ENCODE measurements at places on chromosomes 6 and 20.

GRCh38 chr6:168852376-168852884 lies 401.2 kb downstream of the THBS2 start:
- DNase-seq = no peak

GRCh38 chr6:144150710-144151657 lies 667 bp downstream of the STX11 start:
- peak; percentile 39 for DNase-seq

DNA sequence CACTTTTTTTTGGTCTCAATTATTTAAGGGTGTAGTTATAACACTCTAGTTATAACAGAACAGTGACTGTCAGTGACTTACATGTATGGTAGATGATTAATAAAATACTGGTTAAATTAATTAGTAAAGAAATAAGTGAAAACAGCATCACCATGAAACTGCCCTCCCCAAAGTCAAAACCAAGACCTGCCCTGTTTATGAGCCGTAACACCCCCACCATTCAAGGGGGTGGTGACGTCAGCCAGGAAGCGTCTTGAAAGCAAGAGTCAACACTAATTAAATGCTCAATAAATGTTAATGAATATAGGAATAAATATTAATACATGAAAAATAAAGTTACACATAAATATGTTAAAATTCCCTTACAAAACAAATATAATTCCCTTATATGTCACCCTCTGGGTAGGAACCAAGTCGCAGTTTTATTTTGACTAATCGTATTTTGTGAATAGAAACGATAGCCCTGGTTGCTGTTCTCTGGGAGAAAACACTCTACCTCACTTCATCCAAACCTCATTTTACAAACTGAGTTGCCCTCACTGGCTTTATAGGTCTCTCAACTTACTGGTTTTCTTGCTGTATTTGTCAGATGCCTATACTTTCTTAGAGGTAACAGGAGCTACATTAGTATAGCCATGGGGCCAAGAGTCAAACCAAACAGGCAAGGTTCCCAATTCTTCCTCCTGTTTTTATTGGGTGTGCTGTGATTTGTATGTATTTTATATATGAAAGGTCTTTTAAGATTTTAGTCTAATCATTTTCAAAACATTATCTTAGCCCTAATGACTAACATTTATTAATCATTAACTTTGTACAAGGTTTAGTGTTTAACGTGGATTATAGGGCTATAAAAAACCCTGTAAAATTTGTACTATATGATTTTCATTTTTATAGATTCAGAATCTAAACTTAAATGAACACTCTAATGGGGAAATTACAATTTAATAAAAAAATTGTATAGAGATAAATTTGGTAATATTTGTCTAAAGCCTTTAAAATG lies 227.9 kb upstream of the IRAK1BP1 start:
- no peak for DNase-seq

- no peak for DNase-seq
Measured at GRCh38 chr20:17940224-17940971, 28.2 kb downstream of the SNX5 start.

GRCh38 chr6:71040043-71040442 lies 83.2 kb upstream of the B3GAT2 start:
- DNase-seq = no peak

DNA sequence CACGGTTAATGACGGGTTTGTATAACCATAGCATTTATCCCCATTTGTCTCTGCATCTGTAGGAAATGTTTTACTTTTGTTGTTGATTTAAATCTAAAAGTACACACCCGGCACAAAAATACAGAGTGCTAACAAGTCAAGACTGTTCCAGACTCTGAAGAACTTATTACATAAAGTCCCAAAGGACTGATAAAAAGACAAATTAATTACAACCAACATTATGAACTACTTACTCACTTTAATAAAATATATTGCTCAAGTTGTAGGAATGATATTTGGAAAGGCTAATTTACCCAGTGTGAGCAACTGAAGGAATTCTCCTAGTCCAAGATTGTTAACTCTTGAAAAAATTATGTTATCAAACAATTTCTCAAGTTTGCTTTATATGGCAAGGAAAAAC lies 115.6 kb downstream of the KIF13A start:
- DNase-seq = no peak

GRCh38 chr20:53073636-53074415 lies 101.7 kb downstream of the TSHZ2 start:
- no peak for DNase-seq
